AG04450 (cell line): ENCODE measurements at places on chromosomes 5 and 9.

- no peak for DNase-seq
Observed at GRCh38 chr9:73155377-73155776, 3.7 kb downstream of the ANXA1 start.

- DNase-seq, result peak; percentile 82
Observed at GRCh38 chr9:14366076-14366475, 52.1 kb upstream of the NFIB start.

DNA sequence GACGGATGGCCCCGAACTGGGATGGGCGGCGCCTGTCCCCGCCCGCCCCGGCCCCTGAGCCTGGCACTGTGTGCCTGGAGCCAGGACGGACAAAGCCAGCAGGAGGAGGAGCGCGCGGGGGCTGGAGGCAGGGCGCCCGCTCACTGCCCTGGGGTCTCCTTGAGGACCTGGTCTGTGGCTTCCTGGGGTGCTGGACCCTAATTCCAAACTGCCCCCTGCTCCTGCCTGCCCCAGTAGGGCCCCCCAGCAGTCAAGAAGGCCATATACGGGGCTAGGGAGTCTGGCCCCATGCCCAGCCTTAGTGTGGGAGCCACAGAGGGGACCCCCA lies 29.2 kb upstream of the RXRA start:
- DNase-seq, result no peak

DNA sequence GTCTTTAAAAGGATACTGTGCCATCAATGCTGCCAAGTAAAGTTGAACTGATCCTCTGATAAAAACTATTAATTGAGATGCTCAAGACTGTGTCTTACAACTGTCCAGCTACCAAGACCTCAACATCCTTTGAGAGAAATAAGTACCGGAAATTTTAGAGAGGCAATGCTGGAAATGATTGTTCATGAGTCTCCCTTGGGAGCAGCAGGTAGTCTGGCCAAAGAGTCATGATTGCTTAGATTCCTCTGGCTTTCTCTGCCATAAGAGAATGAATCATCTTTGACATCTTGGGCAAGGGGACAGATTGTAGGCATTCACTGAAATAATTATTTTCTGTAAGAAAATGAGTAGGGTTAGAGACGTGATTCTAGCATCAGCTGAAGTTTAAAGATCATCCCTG lies 466.6 kb upstream of the DAB2 start:
- no peak for DNase-seq

GRCh38 chr9:108756746-108757490 lies 98.9 kb downstream of the ACTL7B start:
- no peak for DNase-seq

- DNase-seq, result no peak
Observed at GRCh38 chr5:88675168-88675707, 207.7 kb downstream of the MEF2C start.

GRCh38 chr5:96781031-96781971 lies 26.4 kb downstream of the ERAP1 start:
- no peak for DNase-seq

DNA sequence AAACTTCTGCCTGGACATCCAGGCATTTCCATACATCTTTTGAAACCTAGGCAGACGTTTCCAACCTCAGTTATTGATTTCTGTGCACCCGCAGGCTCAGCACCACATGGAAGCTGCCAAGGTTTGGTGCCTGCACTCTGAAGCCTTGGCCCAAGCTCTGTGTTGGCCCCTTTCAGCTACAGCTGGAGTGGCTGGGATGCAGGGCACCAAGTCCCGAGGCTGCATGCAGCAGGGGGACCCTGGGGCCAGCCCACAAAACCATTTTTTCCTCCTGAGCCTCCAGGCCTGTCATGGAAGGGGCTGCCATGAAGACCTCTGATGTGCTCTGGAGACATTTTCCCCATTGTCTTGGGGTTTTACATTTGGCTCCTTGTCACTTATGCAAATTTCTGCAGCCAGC lies 49.9 kb downstream of the NFX1 start:
- no peak for DNase-seq

DNA sequence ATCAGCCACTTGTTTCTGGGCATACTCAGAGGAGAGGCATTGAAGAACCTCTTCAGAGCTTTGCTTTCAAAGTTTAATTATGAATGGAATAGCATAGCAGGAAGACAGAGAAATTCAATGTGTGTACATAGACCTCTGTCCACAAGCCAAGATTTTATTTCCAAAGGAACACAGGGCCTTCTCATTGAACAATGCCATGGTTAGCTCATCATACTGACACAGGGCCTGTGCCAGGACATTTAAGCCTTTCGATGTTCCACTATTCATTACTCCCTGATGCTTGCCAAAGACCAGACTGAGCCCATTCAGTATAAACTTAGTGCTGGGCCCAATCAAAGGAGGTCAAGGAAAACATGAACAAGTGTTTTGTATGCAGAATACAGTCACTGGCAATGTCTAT lies 280.8 kb downstream of the FBXL17 start:
- no peak for DNase-seq

DNA sequence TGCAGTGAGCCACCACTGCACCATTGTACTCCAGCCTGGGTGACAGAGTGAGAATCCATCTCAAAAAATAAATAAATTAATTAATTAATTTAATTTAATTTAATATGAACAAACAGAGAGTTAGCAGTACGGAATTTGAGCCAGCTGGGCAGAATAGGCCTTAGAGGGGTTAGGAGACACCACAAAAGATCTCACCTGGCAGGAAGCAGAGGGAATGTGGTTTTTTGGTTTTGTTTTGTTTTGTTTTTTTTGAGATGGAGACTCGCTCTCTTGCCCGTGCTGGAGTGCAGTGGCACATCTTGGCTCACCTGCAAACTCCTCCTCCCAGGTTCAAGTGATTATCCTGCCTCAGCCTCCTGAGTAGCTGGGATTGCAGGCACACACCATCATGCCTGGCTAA lies 31.8 kb upstream of the PWWP2A start:
- DNase-seq, result no peak

- DNase-seq, result no peak
Observed at GRCh38 chr5:142313682-142314081, 11.1 kb downstream of the SPRY4 start.

DNA sequence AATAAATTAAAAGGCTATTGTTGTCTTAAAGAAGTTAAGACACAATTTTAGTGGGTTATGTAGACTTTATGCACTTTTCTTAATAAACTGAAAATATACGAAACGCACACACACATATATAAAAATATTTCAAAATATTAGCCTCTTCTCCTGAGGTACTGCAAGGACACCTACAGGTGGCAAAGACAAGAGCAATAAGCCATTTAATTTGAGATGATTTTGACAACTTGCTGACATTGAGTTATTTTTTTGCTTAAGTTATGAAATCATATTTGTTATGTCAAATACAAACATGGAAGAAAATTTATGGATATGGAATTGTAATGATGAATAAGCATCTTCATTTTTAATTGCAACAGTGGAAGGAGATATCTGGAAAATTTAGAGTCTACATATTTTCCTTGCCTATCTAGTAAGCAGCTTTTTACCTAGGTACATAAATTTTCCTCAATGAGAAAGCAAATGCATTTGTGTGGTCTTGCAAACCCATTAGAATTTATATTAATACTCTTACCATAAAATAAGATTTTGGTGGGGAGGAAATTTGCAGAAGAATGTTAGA lies 301.6 kb downstream of the ISL1 start:
- DNase-seq, result no peak

DNA sequence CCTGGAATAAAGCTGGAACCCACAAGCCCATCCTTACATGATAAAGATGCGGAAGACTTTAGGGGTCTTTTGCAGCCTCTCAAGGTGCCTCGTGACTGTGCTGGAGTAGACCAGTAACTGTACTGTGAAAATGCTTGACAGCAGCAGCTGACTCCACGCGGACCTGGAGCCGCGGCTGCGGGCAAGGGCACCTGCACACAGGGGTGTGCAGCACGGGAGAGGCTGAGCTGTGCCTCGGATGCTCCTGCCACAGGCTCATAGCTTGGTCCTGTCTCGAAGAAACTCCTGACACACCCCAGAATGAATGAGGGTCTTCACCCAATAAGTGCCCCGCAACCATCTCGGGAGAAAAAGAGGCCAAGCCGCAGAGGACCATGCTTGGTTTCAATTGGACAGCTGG lies 40.3 kb upstream of the CEP72 start:
- no peak for DNase-seq

- no peak for DNase-seq
Observed at GRCh38 chr5:107826311-107827000, 155.7 kb upstream of the EFNA5 start.

GRCh38 chr5:136062366-136063274 lies 33.8 kb downstream of the TGFBI start:
- DNase-seq, result no peak

- no peak for DNase-seq
Observed at GRCh38 chr9:76534026-76534425, 75.0 kb downstream of the GCNT1 start.

DNA sequence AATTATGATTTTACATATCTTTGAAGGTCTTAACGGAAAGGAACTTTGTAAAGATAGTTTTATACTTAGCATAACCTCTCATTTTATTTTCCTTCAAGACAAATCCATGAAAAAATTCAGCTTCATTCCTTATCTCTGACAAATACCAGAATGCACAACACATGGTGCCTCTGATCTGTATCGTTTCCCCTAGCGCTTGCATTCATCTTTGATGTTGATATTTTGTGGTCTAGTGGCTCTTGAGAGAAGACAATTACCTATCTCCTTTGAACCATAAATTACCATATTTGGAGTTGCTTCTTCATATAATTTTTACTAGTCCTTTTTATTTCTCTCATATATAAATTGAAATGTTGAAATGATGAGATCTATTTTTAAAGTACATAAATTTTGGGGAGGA lies 551.3 kb downstream of the PDE4D start:
- no peak for DNase-seq

GRCh38 chr5:93587597-93588351 lies 4.8 kb downstream of the NR2F1 start:
- DNase-seq, result no peak

- no peak for DNase-seq
Observed at GRCh38 chr5:131193106-131193505, 22.4 kb downstream of the LYRM7 start.

- DNase-seq, result no peak
Observed at GRCh38 chr5:126851501-126852011, 74.6 kb downstream of the LMNB1 start.

DNA sequence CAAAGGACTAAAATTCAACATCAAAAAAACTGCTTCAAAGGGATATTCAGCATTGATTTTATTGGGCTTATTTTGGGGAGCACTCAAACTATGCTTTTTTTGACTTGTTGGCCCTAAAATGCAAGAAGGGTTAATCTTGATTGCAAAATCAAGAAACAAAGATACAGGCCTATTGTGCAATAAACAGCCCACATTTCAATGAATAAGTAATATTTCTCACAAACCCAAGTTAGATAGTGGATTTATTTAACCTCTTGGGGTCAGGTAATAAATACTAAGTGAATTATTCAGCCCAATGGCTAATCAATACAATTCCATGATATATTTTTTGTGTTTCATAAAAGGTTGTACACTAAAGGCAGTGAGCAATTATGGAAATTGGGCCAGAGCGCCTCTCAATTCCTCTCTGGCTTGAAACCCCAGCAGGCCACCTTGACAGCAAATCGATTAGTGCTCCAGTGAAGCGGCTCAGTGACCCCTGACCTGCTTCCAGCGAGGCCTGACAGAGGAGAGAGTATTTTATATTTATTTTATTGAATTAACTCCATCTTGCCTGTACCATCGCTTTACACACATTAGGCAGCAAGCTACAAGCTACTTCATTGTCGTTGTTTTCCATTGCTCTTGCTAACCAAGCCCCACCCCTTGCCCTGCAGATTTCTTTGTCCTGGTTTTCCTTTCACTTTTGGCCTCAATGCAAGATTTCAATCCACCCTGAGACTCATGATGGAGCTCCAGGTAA lies 65.5 kb downstream of the EBF1 start:
- no peak for DNase-seq
